ENCODE measurements at places on chromosomes 6 and 20. TPM values are rescaled to one million over a fixed set of nuclear protein-coding genes. Genes with fewer than 3 reads are reported as not detected.

HLA-DQB1 gene
- total RNA-seq, result 3.7 TPM

KCNK5 gene
- total RNA-seq, result 0.19 TPM

F13A1 gene
- total RNA-seq, result 50.9 TPM

EMILIN3 gene
- total RNA-seq, result 0.51 TPM

WFDC12 gene
- total RNA-seq, result not detected

RPS10 gene
- total RNA-seq, result 542 TPM

ARFGEF2 gene
- total RNA-seq, result 37.0 TPM

GRCh38 chr6:149867876-149868640 lies 3.9 kb upstream of the LRP11 start:
- no peak for DNase-seq

DNA sequence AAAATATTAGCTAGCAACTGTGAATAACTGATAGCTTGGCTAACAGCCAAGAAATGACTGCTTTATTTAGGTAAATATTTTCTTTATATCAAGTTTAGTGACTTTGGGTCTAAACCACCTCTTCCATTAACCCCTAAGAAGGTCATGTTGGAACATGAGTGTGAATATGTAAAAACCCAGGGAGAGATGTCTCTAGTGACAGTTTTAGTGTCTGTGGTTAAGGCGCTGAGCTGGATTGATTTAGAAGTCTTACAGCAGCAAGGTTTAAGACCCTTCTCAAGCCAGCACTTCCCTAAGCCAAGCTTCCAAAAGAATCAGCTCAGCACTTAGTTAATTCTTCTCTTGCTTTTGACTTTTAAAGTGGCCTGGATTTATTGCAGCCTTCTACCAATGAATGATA lies 11.4 kb upstream of the SIRT5 start:
- no peak for DNase-seq

DNA sequence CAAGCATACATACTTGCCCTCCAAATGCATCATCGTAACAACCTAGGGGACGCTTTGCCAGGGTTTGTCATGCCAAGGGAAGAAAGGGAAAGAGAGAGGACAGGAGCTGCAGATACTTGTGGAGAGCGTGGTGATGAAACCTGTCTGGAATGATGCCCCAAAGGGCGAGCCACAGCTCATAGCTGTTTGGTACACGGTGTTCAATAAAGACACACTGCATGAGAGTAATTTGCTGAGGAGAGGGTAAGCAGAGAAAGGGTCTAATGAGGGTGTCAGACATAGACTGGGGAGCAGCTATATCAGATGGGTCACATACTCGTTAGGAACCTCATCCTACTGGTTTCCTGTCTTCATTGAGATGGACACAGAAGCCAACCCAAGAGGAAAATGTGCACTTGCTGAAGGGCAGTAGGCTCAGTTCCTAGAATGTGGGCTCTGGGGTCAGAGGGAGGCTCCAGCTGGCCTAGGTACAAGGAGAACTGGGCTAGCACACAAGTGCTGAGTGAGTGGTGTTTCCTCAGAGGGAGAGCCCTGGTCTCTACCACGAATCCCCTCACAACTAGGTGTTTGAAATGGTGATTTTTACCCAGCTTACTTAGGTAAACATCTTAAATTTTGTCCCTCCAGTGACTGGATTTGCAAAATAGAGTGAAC lies 5.2 kb upstream of the FOXO3 start:
- no peak for DNase-seq

- DNase-seq, result no peak
These were observed 531.4 kb upstream of the RNF217 start for GRCh38 chr6:124430740-124431318.

DNA sequence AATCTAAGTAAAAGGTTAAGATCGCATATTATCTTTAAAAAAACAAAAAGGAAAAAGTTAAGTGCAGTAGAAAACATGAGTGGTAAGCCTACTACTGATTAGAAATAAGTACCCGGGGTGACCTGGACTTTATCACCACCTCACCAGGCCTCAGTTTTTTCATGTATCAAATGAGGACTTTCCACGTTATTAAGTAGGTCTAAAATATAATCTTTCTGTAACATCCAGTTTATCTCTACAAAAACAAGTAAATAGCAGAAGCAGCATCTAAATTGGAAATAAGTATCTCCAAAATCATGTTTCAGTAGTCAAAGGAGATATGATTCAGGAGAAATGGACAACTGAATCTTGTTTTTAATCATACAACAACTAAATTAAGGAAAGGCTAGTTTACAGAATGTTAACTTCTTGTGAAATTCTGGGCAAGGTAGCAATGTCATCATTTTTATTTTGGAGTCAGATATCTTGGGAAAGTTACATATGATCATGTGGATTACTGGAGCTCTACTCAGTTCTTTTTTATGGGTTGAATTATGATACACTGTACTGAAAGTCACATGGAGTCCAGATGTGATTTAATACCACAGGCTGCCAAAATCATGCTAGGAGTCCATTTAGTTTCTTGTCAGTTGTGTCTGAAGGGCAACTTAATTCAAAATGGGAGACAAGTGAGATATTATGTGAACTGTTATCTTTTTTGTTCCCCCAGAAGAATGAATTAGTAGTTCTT lies 114.7 kb upstream of the PRL start:
- no peak for DNase-seq

DNA sequence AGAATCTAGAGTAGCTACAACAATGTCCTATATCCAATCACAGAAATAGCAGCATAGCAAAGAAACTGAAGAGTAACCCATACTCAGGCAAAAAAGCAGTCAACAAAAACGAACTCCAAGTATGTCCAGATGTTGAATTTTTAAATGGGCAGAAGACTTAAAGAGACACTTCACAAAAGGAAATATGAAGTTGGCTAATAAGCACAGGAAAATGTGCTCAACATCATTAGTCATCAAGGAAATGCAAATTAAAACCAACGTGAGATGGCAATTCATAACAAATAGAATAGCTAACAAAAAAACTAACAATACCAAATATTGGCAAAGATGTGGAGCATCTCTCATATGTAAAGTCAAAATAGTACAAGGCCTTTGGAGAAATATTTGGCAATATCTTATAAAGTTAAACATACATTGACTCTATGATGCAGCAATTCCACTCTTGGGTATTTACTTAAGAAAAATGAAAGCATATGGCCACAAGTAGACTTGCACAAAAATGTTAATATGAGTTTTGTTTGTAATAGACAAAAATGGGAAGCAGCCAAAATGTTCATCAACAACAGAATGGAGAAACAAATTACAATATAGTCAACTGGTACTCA lies 37.7 kb downstream of the FRK start:
- no peak for DNase-seq

- DNase-seq, result no peak
These were observed 15.7 kb upstream of the CST7 start for GRCh38 chr20:24933266-24933908.

DNA sequence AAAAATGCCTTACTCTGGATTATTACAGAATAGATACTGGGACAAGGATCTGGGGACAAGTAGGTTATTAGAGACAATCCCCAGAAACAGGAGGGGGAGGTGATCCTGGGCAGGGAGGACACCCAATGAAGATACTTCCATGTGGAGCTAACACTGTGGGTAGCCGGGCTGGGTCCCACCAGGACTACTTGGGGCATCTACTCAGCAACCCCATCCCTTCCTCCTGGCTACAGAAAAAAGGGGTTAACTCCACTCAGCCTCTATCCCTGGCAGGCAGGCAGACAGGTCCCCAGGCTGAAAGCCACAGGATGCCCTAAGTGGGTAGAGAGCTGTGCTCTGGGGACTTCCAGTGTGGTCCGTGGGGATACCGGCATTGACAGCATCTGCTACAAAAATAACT lies 68.0 kb upstream of the NXT1 start:
- DNase-seq, result peak; percentile 27

DNA sequence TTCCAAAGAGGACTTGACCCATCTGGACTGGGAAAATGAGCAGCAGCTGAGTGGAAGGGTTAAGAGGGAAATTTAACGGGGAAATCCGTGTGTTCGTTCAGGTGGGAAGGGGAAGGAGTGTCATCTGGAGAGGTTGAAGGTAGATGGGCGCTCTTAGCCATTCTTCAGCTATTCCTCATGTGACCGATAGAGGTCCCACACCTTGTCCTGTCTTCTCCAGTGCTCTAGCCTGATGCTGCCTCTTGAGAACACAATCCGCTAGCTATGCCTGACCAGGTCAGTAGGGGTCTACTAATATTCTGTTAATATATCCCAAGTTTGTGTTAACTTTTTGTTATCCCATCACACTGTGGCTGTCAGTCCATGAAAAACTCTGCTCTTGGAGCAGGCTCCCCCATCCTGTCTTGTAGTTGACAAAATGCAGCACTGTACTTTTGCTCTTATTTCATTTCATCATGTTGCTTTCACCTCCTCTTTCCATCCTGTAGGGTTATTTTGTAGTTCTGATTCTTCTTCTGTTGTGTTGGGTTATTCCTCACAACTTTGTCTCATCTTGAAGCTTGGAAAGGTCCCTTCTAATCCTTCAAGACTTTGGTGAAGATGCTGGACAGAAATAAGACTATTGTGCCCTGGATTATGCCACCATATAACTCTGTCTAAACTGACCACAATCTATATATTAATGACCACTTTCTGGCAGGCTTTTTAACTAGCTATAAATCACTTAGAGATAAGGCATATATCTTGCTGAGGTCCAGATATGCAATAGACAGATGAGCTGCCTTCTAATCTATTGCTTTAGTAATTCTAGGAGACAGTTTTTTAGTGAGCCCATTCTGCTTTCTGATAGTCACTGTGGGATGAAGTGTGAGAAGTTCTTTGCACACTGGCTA lies 123.4 kb upstream of the SUPT3H start:
- DNase-seq, result no peak

GRCh38 chr6:14292119-14292518 lies 174.5 kb downstream of the CD83 start:
- DNase-seq, result no peak

DNA sequence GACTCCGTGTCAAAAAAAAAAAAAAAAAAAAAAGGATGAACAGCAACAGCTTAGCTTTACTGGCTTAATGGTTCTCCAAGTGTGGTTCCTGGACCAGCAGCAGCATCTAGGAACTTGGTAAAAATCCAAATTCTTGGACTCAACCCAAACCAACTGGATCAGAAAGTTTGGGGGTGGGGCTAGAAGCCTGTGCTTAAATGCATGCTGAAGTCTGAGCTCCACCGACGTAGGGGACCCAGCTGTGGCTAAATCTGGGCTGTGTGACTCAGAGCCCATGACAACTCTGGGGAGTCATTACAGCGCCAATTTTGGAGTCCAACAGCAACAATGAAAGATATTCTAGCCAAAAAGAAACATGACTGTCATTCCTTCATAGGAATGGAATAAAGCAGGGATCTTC lies 13.6 kb upstream of the CHD6 start:
- peak; percentile 80 for DNase-seq

GRCh38 chr6:149012040-149012545 lies 265.3 kb downstream of the UST start:
- DNase-seq, result no peak

- peak; percentile 88 for DNase-seq
These were observed 55.0 kb upstream of the FOXC1 start for GRCh38 chr6:1554476-1555310.

DNA sequence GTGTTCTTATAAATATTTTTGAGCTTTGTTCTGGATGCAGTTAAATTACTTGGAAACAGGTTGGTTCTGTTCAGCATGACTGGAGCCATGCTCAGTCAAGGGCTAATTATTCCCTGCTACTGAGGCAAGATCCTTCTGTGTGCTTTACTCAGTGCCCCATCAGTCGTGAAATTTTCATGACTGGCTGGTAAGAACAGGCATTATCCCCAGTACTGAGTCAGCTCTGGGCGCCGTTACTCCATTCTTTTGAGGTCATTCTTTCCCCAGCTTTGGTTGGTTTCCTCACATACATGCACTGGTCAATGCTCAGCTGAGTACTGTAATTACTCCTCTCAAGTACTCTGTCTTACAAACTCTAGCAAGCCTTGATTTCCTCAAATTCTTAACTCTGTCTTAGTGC lies 71.3 kb downstream of the CDKAL1 start:
- DNase-seq, result no peak

DNA sequence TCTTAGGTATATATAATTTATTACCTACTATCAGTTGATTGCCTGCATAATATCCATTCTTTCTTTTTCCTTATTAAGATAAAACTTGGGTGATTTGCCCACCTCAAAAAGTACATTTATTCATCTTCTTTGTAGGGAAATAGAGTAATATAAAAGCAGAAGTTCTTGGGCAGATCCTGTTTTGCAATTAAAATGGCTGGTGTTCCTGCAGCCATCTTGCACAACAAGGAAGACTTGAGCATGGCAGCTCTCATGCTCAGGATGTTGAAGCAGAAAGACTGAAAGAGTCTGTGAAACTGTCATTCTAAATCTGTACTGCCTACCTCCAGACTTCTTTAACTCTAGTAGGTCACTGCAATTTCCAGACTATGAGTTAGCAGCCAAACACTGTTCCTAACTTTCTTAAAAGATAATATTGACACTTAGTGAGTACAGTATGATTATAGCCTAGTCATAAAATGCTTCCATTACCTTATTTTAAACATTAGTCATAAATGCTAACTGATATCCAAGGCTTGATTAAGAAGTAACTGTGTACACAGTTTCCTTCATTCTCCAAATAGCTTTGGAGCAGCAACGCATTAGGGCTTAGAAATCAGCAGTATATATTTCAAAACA lies 24.6 kb upstream of the HTR1B start:
- DNase-seq, result no peak

DNA sequence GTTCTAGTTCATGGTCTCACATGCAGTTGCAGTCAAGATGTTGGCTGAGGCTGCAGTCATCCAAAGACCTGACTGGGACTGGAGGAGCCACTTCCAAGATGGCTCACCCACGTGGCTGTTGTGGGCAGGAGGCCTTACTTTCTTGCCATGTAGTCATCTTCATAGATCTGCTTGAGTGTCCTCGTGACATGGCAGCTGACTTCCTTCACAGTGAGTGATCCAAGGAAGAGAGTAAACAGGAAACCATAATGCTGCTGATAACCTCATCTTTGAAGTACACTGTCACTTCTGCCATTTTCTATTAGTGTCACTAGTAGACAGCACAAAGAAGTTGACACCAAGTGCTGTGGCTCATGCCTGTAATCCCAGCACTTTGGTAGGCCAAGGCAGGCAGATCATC lies 40.1 kb upstream of the AKIRIN2 start:
- peak; percentile 80 for DNase-seq

DNA sequence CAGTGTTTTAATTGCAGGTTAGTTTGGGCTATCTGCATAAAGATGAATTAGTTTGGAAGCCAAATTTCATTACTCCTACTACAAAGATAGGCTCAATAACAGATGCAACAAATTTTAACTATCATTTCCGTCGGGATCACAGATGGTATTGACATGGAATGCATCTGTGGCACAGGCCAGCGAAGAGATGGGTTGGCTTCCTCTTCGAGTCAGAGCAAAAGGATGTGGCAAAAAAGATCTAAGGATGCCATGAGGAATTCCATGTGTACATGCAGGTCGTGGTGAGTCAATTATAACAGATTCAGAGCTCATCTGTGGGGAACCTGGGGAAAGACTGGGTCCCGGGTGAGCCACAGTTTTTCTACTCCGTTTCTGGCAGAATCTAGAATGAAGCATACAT lies 83.0 kb upstream of the CITED2 start:
- no peak for DNase-seq

Measured in cardiac septum (tissue), 1 donor.